HS-5 (cell line): ENCODE measurements at places on chromosomes 16 and 17.

DNA sequence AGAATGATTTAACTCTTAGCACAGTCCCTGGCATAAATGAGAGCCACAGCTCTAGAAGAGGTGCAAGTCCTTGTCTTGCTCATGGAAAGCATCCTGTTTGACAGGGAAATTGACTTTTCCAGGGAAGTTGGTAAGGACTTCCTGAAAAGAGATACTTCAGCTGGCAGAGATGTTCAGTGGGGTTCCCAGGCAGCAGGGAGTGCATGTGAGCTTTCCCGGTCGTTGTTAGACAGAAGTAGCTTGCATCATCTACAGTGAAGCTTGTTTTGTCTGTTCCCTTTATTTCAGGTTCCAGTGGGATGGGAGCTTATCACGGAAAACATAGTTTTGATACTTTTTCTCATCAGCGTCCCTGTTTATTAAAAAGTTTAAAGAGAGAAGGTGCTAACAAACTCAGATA is 22.9 kb downstream of the ALDH3A2 start:
- no peak for DNase-seq

GRCh38 chr17:75514299-75514918 is 928 bp downstream of the CASKIN2 start:
- DNase-seq = no peak

GRCh38 chr17:5011928-5012327 is 14.2 kb downstream of the KIF1C start:
- peak; percentile 35 for DNase-seq

GRCh38 chr16:81668243-81669097 is 110.6 kb upstream of the PLCG2 start:
- DNase-seq = no peak

GRCh38 chr17:49018748-49019147 is 21.6 kb downstream of the IGF2BP1 start:
- DNase-seq = no peak

DNA sequence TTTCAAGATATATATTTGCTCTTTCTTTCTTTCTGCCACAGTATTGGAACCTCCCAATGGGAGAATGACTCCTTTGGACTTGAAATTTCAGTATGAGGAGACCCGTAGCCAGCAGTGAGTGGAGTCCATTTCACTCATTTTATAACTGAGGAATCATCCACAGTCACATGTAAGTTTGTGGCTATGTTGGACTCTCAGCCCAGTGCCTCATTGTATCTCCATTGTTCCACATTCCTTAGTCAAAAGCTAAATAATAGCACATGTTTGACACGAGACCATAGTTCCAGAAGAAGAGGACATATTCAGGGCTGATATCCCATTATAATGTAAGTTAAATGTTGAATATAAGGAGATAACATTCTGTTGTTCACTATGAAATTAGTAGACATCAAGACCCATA is 12.7 kb upstream of the SPAG9 start:
- DNase-seq = no peak

GRCh38 chr17:32609085-32609484 is 122.3 kb downstream of the CDK5R1 start:
- DNase-seq = no peak

DNA sequence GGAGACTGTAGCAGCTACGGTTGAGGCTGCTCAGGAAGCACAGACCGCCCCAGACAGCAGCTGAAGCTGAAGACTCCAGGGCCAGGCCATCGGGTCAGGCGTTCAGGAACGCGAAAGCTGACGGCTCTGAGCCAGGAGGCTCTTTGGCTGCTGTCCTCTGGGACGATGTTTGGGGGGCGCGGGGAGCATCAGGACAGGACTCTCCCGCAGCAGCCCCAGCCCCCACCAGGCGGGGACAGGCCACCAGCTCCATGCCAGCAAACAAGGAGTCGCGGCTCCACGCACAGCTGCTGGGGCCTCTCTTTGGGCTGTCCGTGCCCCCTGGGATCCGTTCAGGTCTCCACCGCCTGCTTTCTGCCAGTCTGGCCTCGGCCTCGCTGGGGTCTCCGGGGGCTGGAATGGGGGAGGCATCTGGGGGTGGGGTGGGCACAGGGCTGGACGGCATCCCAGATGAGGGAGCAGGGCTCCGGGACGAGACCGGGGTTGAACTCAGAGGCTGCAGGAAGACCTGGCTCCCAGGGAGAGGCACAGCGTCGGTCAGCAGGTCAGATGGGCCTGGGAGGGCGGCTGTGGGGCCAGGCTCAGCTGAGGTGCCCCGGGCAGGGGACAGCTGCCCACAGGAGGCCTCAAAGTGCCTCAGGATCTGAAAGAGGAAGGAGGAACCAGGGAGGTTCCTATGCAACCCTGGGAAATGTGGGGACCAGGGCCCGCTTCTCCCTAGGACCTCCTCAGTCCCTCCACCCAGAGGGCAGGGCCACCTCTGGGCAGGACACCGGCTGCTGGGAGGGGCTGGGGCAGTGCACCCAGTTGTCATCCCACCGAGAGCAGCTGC is 6.3 kb upstream of the CEP131 start:
- no peak for DNase-seq

- DNase-seq = no peak
Observed at GRCh38 chr16:29009050-29009837, 24.4 kb downstream of the LAT start.
